Nephron progenitor cell (in vitro differentiated cells): ENCODE measurements at places on chromosomes 2 and 18.

DNA sequence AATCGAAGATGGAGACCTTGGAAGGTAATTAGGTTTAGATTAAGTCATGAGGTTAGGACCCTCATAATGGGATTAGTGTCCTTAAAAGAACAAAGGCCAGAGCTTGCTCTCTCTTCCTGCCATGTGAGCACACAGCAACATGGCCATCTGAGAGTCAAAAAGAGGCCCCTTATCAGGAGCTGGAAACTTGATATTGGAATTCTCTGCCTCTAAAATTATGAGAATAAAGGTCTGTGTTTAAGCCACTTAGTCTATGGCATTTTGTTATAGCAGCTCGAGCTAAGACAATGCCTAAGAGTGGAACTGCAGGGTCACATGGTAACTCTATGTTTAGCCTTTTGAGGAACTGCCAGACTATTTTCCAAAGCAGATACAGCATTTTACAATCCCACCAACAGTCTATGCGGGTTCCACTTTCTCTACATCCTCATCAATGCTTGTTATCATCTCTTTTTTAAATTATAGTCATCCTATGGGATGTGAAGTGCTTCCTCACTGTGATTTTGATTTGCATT, 42.4 kb downstream of the THADA start:
- no peak for DNase-seq

DNA sequence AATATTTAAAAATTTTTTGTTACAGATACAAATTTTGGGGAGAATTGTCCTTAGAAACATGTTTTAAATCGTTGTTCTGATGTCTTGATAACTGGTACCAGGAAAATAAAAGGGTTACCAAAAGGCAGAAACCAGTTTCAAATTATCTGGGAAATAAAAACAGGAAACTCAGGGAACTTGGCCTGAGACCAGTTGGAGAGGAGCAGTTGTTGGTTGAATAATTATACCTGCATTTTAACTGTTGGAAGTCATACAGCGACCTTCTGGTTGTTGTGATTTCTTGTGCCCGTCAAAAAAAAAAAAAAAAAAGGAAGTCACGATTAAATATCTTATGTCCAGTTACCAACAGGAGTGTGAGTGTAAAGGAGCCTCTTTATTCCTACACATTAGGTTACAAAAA, 51.8 kb downstream of the CRIM1 start:
- DNase-seq = no peak

- no peak for DNase-seq
These were observed 288.4 kb downstream of the SOX11 start for GRCh38 chr2:5980450-5981190.

- DNase-seq = no peak
These were observed 5.9 kb downstream of the RAB10 start for GRCh38 chr2:26039603-26040323.
